ENCODE measurements at places on chromosomes 3 and 15.

DNA sequence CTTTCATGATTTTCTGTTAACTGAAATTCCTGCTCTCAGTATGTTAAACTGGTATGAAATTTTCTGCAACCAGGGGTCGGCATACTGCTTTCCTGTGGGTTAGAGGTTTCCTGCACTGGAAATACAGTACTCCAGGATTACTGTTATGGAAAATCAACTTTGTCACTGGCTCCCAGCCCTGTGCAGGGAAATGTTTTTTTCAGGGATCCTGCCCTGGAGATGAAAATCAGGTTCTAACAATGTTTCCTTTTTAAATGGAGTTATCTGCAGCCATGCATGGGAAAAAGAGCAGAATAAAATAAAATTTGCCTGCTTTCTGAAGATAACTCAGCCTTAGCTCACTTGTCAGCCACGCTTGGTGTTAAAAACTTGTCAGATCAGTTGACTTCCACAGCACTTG lies 220.4 kb downstream of the IL5RA start:
- DNase-seq, result no peak

DNA sequence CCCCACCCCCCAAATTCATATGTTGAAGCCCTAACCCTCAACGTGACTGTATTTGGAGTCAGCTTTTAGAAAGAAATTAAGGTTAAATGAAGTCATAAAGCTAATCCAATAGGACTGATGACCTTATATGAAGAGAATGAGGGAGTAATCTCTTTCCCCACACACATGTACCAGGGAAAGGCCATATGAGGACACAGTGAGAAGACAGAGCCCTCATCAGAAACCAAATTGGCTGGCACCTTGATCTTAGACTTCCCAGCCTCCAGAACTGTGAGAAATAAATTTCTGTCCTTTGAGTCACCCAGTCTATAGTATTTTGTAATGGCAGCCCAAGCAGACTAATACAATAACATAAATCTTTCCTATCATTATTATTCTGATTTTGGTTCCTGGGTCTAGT lies 194.7 kb upstream of the NANOGP8 start:
- DNase-seq, result no peak

- no peak for DNase-seq
Observed at GRCh38 chr3:51538115-51538458, 432 bp upstream of the RAD54L2 start.

DNA sequence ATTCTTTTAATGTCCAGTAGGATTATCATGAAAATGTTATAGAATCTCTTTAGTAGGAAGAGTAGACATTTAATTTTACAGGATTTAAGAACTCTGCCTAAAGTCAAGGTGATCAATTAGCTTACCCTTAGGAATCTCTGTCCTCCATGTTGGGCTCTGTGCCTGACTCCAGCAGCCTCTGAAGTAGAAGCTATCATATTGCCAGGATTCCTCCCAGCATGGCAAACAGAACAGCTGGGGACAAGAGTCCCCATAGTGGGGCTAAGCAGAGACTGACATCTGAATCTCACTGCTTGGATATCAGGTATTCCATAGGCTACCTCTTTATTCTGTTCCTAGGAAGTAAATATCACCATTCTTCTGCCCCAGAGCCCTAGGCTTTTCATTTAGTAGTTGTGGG lies 1.5 kb downstream of the SLC15A2 start:
- no peak for DNase-seq

DNA sequence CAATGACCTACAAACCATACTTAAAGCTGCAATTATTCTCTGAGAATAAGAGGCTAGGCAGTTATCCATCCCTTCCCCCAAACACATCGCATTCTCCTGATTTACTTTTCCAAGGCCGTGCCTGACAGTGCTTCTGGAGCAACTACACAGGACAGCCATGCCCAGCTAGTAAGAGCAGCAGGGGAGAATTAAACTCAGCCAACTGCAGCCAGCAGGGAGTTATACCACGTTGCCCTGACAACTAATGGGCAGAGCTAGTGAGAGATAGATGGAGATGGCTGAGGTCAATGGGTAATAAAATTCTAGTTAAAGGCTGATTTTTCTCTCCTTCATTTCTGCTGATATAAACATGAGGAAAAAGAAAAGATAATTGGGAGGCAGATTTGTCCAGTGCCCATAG lies 193.8 kb upstream of the PPP2R3A start:
- no peak for DNase-seq

GRCh38 chr3:103589770-103590169 lies 1155.0 kb downstream of the ZPLD1 start:
- no peak for DNase-seq

Data from PC-9 (cell line).